H4 (cell line): ENCODE measurements at places on chromosomes 12 and 14.

GRCh38 chr12:16154990-16155389 is 122.5 kb downstream of the SLC15A5 start:
- DNase-seq = no peak

DNA sequence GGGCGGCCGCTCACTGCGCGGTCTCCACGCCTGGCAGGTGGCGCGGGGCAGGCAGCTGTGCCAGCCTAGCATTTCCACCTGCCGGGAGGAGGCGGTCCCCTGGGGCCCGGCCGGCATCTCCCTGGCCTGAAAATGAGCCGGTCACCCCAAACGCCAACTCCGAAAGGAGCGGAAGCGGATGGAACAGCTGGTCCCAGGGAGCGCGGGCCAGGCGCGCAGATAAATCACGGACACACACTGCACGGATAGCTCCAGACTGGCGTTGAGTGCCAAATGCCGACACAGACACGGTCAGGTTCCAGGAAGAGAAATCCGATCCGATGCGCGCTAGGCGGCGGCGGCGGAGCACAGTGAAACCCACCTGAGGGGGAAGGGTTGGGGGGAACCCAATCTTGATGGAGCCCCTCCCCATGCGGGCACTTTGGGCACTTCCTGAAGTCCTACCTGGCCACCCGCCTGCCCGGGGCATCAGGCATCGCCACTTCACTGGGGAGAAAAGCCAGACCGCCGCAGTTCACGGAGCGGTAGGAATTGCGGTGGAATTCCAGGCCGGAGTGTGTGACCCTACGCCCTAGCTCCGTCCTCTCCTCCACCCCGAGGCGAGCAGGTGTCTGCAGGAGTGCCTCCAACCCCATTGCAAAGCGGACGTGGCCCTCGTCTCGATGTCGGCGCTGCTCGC is 624 bp upstream of the PLEKHD1 start:
- DNase-seq = no peak

DNA sequence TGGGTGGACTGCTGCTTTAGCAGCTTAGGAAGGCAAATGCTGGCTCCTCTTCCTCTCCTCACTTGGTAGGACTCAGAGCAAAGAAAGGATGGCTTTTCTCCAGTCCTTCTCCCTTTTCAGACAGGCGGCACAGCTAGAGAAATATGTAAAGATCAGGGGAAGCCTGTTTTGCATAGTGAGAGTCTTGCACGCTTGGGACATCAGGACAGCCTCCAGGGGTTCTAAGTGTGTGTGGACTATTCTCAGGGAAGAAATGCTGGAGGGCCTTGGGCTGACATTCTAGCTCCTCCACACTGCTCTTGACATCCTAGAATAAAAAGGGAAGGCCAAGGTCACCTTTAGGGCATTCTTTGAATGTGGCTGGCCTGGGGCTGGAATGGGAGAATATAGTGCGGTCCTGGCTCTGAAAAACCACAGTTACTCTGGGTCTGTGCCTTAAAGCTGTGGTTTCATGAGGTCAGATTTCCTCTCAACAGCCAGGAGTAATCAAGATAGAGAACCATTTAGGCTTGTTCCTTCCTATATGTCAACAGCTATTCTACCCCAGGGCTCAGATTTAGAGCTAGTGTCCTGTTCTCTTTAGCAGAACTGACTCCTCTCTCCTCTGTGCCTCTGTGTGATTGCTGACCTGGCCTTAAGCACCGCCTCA is 24.3 kb downstream of the CMA1 start:
- peak; percentile 60 for DNase-seq

DNA sequence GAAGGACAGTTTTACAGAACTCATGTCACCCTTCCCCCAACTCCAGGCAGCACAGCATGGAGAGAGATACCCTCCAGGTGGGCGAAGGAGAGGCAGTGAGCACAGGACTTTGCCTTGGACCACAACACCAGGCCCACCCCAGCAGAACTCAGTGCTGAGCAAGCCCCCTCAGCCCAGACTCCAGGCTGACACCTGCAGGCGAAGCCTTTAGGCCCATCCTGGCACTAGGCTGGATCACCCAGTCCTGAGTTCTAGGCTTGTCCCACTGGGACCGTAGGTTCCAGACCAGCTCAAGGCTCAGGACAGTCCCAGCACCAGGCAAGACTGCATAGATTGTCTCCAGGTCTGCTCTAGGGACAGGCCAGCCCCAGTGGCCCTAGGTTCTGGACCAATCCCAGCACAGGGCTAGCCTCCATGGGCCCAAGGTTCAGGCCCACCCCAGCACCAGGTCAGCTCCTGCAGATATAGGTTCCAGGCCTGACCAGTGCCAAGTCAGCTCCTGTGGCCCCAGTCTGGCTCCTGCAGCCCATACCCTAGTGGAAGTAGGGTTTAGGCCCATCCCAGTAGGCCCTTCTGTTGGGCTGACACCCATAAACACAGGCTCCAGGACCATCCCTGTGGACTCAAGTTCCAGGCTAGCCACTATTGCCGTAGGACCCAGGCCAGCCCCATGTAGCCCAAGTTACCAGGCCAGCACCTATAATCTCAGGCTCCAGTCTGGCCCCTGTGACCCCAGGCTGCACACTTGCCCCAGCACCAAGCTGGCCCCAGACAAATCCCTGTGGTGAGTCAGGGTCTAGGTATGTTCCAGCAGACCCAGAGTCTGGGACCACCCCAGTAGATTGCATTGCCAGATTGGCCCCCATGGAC is 9.4 kb downstream of the WASHC3 start:
- no peak for DNase-seq

DNA sequence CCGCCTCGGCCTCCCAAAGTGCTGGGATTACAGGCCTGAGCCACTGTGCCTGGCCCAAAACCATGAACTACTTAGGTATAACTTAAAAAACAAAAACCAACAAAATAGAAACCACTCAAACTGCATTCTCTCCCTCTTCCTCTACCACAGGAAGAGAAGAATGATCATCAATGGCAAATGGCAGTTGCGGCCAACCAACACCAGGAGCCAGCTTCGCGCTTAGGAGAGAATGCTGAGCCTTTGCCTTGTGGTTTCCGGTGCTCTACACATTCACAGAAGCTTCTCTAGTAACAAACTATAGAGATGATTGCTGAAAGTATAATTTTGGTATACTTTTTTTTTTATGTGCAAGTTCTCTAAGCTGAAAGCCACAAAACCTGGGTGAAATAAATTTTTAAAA is 17.1 kb downstream of the CATSPERB start:
- DNase-seq = no peak

- DNase-seq = no peak
Measured at GRCh38 chr12:74917743-74918142, 291.9 kb downstream of the KCNC2 start.

- DNase-seq = no peak
Measured at GRCh38 chr12:21144309-21144708, 13.3 kb downstream of the SLCO1B1 start.

DNA sequence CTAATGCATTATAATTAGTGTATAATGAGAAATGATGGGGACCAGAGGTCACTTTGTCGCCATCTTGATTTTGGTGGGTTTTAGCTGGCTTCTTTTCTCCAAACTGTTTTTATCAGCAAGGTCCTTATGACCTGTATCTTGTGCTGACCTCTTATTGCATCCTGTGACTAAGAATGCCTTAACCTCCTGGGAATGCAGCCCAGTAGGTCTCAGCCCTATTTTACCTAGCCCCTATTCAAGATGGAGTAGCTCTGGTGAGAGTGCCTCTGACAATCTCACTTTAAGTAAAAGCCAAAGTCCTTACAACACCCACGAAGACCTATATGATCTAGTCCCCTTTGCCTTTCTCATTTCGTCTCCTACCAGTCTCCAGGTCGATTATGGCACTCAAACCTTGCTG is 28.3 kb upstream of the STRAP start:
- DNase-seq = no peak
